ENCODE measurements at places on chromosomes 5 and 9. TPM values are rescaled to one million over a fixed set of nuclear protein-coding genes. Genes with fewer than 3 reads are reported as not detected.
A peak's percentile ranks its signal among the peaks of the same experiment; 100 is the strongest.

DNA sequence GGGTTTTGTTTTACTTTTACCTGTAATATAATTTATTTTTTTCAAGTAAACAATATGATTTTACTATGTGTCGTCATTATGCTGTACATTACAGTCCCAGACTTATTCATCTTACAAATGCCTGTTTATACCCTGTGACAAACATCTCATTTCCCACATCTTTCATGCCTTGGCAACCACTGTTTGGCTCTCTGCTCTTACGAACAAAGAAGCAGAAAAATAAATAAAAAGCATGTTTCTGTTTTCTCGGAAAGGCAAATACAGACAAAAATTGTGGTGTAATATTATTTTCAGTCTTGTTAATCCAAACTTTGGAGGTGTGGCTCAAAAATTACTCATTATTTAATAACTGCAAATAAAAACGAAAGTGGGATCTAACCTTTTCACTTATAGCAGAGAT is 393.0 kb downstream of the CDH12 start:
- no peak for DNase-seq

DNA sequence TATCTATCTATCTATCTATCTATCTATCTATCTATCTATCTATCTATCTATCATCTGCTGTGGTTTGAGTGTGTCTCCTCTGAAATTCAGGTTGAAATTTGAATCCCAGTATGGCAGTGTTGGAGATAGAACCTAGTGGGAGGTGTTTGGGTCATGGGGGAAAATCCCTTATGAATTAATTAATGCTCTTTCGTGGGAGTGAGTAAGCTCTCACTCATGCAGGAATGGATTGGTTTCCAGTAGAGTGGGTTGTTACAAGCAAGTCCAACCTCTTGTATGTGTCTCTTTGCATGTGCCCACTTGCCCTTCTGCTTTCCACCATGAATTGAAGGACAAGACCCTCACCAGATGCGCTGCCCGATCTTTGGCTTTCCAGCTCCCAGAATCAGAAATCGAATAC is 113.0 kb downstream of the ANXA1 start:
- peak; percentile 54 for DNase-seq

RANBP17 gene
- 15.0 TPM for total RNA-seq

RNF224 gene
- not detected for total RNA-seq

- DNase-seq, result no peak
These were observed 107.0 kb downstream of the HMHB1 start for GRCh38 chr5:143918961-143919360.

PAEP gene
- total RNA-seq, result not detected

N4BP3 gene
- total RNA-seq, result 3.1 TPM

DNA sequence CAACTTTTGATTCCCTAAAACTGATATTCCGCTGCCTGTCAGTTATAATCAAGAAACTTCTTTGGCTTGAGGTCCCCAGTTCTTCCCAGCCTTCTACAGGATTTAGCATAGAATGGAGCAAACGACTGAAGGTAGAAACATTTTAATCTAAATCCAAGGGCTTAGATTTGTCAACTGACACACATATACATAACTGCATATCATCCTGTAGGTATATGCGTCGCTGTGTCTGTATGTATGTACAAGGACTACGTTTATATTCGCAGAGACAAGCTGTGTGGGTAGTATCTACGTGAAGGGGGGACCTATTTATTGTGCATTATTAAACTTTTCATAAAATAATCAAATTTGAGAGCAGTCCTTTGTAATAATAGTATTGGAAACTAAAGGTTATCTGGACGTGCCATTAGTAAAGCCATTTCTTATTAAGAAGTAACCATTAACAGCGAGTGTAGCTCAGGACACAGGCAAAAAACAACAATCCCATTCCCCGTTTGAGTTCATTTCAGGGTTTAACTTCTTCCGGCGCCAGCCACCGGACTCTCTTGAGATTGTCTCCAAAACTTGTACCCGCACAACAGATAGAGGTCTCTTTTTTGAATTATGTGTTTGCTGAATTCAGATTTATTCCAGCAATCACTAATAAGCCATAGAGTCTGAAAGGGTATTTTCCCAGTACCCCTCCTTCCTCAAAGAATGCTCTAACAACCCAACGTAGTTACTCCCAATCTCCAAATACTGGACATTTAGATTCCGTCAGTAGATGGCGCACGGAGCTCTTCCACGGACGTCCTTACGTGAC is 2.1 kb upstream of the MLLT3 start:
- DNase-seq, result no peak

SLC34A1 gene
- total RNA-seq, result not detected

- no peak for DNase-seq
These were observed 310.7 kb downstream of the ASTN2 start for GRCh38 chr9:117104206-117104605.

DNA sequence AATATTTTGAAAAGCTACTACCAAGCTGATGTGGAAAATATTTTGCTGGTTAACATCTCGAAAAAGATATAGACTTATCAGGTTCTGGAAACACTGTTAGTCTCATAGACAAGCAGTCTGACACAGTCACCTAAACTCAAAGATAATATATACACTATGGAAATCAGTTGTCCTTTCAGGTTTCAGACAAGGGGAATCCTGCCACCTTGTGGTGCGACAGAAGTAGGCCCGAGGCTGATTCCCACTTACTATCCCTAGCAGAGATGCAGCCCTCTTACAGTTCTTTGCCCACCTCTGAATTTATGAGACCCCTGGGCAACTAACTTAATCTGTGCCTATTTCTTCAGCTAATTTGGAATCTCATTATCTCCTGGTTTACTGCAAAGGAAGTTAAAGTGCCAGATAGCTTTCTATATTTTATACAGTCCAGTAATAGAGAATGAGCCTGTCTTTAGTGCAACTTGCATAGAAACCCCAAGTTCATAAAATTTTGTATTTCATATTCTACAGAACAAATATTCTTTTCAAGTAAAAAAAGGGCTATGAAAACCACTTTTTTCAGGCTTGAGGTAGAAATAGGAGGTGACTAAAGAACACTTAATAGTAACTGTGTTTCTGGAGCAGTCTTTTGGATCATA is 16.9 kb downstream of the RAD1 start:
- DNase-seq, result no peak

DNA sequence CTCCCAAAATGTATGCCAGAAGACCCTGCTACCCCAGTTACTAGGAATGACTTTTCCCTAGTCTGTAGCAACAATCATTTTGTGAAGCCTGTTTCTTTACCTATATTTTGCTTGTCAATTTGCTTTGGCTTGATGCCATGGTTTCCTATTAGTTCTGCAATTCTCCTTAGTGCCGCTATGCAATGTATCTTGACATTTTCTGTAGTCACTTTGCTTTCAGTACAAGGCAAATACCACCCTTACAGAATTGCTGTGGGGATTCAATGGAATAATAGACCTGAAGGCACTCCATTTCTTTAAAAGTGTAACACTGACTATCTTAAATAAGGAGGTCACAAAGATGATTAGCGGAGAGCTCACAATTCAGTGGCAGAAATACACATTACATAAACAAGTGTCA is 291.1 kb downstream of the NR2F1-AS1 start:
- DNase-seq, result no peak

BRINP1 gene
- 2.5 TPM for total RNA-seq

- no peak for DNase-seq
These were observed 879.8 kb upstream of the DMAC1 start for GRCh38 chr9:8679371-8679822.

DNA sequence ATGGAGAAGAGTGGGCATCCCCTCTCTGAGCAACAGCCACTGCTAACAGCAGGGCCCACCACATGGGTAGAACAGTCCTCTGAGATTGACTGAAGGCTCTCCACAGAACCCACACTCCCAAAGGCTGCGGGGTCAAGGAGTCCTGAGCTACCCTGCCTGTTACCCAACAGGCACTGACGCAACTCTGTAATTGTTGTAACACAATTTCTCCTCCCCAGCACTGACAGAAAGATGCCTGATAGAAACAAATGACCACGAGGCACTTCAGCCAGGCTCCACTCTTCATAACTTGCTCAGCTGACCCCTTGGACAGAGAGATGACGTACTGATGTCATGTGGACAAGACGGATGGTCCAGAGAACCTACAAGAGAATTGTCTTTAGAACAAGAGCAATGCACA is 220.7 kb downstream of the SPOCK1 start:
- no peak for DNase-seq

- DNase-seq, result no peak
These were observed 37.1 kb downstream of the PRDM6 start for GRCh38 chr5:123125962-123126732.

DNA sequence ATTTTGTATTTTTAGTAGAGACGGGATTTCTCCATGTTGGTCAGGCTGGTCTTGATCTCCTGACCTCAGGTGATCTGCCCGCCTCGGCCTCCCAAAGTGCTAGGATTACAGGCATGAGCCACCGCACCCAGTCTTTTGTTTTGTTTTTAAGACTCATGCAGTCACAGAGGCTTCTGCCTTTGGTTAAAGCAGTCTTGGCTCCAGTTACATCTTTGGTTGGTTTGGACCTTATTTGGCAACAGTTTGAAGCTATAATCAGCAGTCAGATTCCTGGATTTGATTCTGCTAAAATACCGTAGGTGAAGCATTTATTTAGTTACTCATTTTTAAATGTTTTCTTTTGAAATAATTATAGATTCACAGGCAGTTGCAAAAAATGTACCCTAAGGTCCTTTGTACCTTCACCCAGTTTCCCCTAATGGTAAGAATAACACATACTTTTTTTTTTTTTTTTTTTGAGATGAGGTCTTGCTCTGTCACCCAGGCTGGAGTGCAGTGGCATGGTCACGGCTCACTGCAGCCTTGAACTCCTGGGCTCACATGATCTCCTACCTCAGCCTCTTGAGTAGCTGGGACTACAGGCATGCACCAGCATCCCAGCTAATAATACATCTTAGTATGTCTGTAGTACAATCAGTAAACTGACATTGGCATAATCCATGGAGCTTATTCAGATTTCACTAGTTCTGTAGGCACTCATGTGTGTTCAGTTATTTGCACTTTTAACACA is 15.7 kb downstream of the USP20 start:
- peak; percentile 25 for DNase-seq

GRCh38 chr5:50658246-50658645 is 8.2 kb upstream of the PARP8 start:
- DNase-seq, result no peak

- no peak for DNase-seq
These were observed 15.2 kb upstream of the SPIN1 start for GRCh38 chr9:88373045-88373444.

- no peak for DNase-seq
These were observed 816.8 kb upstream of the DMAC1 start for GRCh38 chr9:8616414-8616813.

DNA sequence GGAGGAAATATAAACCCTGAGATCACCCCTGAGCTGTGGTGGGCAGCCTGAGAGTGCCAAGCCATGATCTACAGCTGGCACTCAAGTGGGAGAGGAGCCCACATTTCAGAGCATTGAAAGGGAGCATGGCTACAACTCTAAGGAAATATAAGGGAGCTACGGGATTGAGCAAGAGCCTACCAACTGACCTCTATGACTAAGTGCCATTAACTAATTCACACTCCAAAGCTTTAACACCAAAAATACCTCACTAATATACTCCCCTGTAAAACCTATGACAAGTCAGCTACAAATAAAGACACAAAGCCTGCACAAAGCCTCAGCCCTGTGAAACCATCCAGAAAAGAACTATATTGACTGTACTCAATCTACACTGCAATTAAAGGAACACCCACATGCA is 286.8 kb upstream of the RPS23 start:
- no peak for DNase-seq

DNA sequence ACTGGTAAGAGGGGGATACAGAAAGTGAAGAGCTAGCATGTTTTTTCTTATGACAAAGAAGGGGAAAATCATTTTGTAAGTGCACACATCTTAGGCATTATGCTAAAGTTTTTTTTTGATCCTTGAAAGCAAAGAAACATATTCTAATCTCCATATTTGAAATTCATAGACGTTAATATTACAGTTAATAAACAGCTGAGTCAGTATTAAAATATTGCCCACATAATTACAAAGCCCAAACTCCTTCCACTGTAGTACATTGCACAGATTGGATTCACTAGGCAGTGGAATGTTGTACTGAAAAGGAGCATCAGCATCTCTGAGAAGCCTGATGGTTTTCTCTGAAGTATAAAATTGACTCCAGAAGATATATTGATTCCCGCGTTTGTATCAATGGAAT is 122.6 kb downstream of the ISOC1 start:
- DNase-seq, result no peak

- DNase-seq, result no peak
These were observed 439.1 kb downstream of the DMAC1 start for GRCh38 chr9:7360513-7360912.

EXOC3 gene
- total RNA-seq, result 27.2 TPM

TLX3 gene
- total RNA-seq, result 0.87 TPM

GRCh38 chr9:22010866-22011625 is 1.9 kb upstream of the CDKN2B start:
- no peak for DNase-seq

MCTP1 gene
- total RNA-seq, result 18.0 TPM

DNA sequence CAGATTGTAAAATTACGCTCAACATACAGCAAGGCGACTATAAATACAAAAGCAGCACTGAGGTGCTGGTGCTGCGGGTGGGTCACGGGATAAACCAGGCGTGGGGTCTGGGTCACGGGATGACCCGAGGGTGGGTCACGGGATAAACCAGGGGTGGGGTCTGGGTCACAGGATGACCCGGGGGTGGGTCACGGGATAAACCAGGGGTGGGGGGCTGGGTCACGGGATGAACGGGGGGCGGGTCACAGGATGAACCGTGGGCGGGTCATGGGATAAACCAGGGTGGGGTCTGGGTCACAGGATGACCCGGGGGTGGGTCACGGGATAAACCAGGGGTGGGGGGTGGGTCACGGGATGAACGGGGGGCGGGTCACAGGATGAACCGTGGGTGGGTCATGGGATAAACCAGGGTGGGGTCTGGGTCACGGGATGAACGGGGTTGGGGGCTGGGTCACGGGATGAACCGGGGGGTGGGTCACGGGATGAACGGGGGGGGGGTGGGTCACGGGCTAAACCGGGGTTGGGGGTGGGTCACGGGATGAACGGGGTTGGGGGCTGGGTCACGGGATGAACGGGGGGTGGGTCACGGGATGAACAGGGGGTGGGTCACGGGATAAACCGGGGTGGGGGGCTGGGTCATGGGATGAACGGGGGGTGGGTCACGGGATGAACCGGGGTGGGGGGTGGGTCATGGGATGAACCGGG is 30.2 kb upstream of the SLC9A3 start:
- no peak for DNase-seq

DNA sequence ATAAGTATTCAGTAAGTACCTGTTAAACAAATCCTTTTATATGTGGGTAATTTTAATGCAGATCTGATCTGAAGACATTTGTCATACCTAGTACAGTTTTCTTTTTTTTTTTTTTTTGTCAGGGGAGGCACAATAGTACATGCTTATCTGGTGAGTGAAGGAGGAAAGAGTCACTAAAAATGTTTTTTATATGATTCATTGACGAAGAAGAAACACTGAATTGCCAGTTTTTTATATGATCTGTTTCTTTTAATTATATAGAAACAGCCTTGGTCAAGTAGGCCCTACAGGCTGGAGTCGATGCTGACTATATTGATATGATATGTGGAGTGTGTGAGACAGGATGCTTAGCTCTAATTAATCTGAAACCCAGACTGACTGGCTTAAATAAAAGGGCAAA is 315.2 kb downstream of the PSAT1 start:
- no peak for DNase-seq

SPINK13 gene
- 0.58 TPM for total RNA-seq

- no peak for DNase-seq
These were observed 33.4 kb upstream of the ARRDC3 start for GRCh38 chr5:91416491-91416890.
